Motor neuron (in vitro differentiated cells): ENCODE measurements at places on chromosomes 12 and 14. TPM values are rescaled to one million over a fixed set of nuclear protein-coding genes. Genes with fewer than 3 reads are reported as not detected.

- ATAC-seq, result no peak
These were observed 897 bp upstream of the TBX3 start for GRCh38 chr12:114684870-114685273.

TBC1D30 gene
- 0.80 and 0.86 TPM in 2 replicates for total RNA-seq

- ATAC-seq, result no peak
These were observed 13.0 kb downstream of the ZBTB39 start for GRCh38 chr12:56993346-56993745.

CFAP251 gene
- 1.7 and 5.9 TPM in 2 replicates for total RNA-seq

DNA sequence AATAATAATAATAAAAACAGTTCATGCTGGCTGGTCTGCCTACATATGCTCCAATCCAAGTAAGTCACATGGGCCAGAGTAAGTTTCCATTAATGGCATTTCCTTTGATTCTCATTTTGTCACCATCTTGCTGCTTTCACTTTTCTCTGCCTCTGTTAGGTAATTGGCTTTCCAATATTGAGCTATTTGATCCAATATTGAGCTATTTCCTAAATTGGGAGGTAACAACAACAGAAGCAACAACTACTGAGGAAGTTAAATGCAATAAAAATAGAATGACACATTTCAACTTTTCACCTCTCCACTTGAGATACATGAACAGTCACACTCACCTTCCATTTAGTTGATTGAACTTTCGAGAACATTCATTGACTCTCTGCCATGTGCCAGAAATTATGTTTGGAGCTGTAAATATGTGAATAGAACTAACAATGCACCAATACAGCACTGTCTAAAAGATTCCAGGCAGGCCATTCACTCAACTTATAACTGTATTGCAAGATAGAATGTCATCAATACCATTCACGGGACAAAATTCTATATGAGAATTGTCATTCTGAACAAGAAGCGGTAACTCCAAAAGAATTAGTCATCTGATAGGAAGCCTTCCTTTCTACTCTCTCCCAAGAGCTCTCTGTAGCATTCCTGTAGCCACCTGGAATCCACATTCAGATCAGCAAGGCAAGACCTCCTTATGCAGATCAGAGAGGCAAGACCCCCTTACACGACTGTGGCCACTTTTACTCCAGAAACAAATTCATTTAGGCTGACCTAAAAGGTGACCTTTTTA, 136.4 kb downstream of the PHLDA1 start:
- ATAC-seq, result no peak
